NCI-H187 treated with DMSO at 0.1 percent for 48 hours (cell line): ENCODE measurements at places on chromosomes 16 and 17.

DNA sequence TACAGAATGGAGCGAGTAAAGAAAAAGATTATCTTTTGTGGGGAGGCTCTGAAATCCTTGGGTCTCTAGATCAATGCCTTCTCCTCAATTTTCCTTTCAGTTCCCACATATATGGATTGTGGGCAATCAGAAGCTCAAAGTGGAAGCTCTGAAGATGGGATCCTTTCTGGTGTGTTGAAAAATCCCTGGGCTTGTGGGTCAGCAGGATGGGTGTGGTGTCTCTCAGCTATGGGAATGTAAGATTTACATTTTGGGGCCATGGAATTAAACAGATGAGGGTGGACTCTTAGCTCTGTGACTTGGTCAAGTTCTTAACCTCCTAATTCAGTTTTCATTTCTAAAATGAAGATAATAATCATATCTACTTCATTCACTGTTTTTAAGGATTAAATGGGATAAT, 231.9 kb upstream of the CA10 start:
- DNase-seq = no peak

DNA sequence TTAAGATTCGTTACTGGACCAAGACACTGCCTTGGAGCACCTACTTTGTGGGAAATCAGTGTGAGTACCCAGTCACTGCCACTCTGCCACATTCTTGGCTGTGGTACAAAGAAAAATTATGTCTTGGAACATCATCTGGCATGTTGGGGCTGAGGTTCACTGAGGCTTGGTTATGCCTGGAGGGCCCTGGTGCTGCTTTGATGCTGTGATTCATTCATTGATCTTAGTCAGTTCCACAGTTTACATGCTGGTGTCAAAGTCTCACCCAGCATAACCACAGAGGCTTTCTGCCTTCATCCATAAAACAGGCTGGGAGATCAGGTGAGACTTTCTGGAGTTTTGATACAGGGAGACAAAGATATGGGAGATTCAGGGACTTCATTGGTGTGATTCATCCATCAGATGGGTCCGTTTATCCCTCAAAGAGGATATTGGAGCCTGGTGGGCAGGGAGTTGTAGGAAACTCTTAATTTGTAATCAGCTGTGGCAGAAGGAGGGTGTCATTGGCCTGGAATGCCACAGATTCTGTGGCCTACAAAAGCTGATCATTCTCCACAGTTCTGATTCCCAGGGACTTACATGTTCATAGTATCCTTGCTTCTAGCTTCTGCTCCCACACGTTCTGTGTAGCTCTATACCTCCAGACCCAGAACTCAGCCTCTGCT, 322.5 kb downstream of the PMP22 start:
- DNase-seq = no peak

DNA sequence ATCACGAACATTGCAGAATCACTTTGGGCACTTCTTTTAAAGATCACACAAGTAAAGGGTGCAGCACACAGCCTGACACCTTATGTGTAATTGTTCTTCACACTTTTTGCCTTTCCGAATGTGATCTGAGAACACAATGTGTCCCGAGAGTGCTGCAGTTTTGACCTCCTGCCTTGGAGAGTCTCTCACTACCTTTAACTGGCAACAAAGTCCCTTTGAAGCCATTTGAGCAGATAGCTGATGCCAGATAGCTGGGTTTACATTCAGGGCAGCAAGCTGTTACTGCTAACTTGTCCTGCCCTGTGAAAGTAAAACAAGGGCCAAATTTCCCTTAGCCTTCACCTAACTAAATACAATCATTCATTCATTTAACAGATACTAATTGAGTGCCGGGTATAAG, 411.0 kb upstream of the DYNLRB2 start:
- no peak for DNase-seq

GRCh38 chr16:3134338-3135125, at the start of gene ZNF213:
Gene ZNF213, plus strand, starts transcription at chr16:3135029. Its CDS starts 2,252 bp downstream, at chr16:3137281.
- DNase-seq = peak; percentile 99

DNA sequence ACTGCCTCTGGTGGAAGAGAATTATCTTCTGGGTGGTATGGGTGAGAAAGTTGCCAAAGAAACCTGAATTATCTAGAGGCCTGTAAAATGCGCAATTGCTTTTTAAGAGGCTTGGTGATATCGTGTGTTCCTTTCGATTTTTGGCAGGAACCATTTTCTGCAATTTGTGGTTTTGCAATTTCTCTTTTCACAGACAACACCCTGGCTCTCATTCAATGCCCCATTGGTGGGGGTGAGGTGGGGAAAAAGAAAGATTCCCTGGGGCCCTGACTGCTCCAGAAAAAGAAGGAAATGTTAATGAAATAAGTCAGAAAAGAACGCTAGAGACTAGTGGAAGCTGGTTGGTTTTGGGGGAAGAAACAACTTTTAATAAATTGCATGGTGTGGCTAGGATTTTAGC, 77.4 kb downstream of the ANKFN1 start:
- no peak for DNase-seq

DNA sequence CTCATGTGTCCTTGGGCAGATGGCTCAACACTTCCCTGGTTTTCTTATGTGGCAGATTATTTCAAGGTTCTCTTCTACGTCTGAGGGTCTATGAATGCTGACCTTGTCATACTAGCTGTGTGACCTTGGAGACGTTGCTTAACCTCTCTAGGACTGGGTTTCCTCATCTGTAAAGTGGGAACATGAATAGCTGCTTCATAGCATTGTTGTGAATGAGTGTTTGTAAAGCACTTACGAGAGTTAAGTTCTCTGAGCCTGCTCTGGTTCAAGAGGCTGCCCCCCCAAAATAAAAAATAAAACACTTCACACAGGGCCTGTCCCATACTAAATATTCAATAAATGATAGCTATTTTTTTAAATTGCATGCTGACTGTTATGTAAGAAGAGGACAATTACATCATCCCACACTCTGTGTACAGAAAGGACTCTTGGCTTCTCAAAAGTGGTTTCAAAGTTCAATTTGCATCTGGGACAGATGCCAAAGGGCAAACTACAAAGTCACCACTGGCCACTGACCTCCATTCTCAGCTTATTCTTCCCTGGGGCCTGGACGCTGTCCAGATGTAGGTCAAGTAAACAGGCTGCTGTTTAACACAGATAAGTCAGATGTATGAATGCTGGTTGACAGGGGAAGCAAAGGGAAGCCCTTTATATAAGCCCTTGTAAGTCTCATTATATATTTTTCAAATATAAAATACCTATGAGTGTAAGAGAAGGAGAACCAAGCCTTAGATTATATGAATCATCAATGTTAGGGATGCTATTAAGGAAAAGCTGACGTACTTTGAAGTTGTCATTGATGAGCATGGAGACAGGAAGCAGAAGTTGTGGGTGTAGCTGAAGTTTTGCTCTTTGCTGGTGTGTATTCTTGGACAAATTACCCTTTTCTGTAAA, 15.4 kb upstream of the NDEL1 start:
- no peak for DNase-seq

GRCh38 chr17:61282377-61282776, 117.3 kb upstream of the TBX2 start:
- no peak for DNase-seq

DNA sequence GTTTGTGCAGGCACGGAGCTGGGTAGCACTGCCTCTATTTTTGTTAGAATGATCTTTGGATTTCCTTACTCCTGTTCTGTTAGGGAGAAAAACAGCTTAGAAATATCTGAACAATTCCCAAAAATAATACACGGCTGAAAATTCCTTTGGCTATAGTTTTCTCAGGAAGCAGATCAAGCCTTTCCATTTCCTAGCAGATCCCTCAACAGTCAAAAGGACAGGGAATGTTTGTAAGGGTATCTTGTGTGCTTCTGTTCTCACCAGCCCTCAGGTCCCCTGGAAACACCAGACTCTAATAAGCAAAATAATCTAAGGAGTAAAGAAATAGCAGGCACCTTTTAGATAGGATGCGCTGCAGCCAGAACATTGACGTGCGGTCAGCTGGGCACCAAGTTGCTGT, 30.5 kb upstream of the WSB1 start:
- no peak for DNase-seq

GRCh38 chr17:65355246-65355645, 206.2 kb downstream of the AXIN2 start:
- DNase-seq = no peak

DNA sequence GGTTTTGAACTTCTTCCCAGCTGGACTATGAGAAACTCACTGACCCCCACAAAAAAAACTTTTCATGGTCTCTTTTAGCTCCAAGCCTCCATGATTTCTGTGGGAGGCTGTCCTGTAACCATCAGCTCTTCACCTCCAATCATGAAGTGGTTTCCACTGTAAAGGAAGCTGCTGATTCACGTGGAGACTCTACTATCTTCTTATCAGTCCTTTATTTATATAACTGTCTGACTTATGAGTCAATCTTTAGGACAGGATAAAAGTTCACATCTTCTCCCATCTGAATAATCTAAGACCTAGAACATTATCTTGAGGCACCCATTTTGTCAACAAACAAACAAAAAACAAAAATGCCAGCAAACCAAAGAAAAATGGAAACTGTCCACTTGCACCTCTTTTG, 409.9 kb downstream of the SLC39A11 start:
- DNase-seq = no peak

- no peak for DNase-seq
These were observed 797 bp upstream of the RAB11FIP3 start for GRCh38 chr16:424623-425081.

GRCh38 chr16:78390092-78390491, 290.6 kb downstream of the WWOX start:
- no peak for DNase-seq

GRCh38 chr17:83090444-83091256, 11.2 kb downstream of the METRNL start:
- no peak for DNase-seq

DNA sequence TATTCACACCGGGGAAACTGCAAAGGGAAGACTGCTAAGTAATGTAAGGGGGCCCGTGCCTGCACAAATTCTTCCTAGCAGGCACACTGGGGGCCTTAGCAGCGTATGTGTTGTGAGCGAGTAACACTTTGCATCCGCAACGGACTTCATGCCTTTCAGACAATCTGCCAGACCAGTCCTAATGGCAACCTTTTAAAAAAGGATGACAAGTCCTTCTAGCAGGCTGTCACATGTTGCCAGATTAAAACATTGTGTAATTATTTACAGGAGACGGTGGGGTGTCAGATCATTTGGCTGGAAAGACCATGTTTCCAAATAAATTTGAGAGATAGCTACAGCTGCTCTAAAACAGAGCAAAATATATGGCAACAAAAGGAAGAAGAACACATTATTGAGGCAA, 46.1 kb downstream of the CPPED1 start:
- DNase-seq = no peak

DNA sequence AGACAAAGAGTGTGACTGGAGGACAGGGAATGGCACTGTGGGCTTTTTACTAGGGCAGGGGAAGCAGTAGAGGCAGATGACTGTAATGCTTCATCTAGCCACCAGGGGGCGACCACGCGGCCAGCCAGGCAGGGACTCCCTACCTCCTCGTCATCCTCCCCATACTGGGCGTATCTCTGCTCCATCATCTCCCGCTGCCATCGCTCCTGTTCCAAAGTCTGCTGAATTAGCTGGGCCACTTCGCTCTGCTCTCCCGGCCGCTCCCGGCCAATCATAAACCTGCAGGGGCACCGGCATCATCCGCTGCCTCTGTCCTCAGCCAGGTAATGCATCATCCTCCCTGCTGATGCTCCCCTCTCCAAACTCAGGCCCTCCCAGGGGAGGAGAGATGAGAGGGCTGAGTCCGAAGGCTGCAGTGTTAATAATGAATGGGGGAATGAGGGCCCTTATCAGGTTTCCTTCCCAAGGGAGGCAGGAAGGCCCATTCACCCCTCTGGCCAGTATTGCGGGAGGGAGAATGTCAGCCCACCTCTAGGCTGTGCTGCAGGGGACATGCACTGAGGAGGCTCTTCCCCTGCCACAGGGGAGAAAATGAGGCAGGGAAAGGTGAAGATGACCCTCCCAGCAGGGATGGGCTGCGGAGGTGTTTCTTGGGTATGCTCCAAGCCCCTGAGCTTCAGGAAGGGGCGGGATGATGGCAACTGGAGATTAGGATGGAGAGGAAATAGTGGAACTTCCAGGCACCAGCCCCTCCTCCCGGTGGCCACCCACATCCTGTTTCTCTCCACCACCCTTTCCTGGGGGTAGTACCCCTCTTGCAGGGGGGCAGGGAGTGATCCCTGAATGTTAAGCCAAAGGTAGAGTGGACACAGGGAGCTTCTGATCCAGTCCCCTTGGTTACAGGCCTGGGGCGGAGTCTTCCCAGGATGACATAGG, 10.3 kb upstream of the SAMD14 start:
- no peak for DNase-seq

DNA sequence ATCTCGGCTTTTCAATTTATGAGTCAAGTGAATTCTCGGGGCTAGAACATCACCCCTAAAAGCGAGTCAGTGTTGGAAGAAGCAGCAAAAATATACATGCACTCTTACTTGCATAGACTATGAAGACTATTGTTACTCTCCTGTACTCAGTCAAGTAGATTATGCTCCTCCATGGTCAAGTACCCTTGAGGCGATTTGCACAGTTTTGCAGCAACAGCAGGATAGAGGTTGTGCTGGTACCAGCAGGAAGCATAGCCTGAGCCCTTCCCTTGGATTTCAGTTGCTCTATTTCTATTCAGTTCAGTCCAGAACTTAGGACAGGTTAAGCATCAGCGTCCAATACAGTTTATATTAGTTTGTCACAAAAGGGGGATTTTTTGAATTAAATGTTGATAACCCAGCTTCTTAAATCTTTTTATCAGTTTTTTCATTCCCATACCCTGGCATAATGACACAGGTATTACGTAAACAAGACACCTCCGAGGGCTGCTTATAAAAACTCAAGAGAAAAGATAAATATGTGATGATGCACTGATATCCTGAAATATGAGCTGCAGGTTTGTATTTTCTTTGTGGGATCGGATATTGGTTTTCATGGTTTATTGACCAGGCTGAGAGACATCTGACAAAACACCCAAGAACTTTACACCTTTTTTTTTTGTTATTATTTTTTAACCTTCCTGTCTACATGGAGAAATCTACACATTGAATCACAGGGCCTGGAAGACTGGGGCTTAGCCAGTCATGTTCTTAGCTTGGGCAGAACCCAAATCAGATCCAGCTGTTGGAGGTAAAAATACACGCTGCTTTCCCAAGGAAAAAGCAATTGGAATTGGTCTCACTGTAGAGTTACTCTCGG, 144.1 kb downstream of the PITPNC1 start:
- DNase-seq = peak; percentile 62

- no peak for DNase-seq
These were observed 1.4 kb downstream of the UBE2O start for GRCh38 chr17:76451506-76451905.
